ENCODE measurements at places on chromosomes 7 and 10. TPM values are rescaled to one million over a fixed set of nuclear protein-coding genes. Genes with fewer than 3 reads are reported as not detected.
A peak's percentile ranks its signal among the peaks of the same experiment; 100 is the strongest.

SUPV3L1 gene
- total RNA-seq: 18.4 TPM

MICALL2 gene
- total RNA-seq: 8.7 TPM

IQCE gene
- total RNA-seq: 5.9 TPM

OIT3 gene
- 0.13 TPM for total RNA-seq

SLC16A12 gene
- not detected for total RNA-seq

SPAM1 gene
- not detected for total RNA-seq

AHR gene
- total RNA-seq: 85.4 TPM

CUBN gene
- total RNA-seq: 6.7 TPM

FANK1 gene
- 1.0 TPM for total RNA-seq

CAV2 gene
- total RNA-seq: 155 TPM

GNAI1 gene
- 15.0 TPM for total RNA-seq

- no peak for DNase-seq
These were observed 43.2 kb downstream of the CFAP46 start for GRCh38 chr10:132899054-132899750.

- DNase-seq: no peak
These were observed 337.3 kb downstream of the MALRD1 start for GRCh38 chr10:19385846-19386450.

GRCh38 chr7:33837356-33837851 is 67.9 kb upstream of the BMPER start:
- no peak for DNase-seq

DNA sequence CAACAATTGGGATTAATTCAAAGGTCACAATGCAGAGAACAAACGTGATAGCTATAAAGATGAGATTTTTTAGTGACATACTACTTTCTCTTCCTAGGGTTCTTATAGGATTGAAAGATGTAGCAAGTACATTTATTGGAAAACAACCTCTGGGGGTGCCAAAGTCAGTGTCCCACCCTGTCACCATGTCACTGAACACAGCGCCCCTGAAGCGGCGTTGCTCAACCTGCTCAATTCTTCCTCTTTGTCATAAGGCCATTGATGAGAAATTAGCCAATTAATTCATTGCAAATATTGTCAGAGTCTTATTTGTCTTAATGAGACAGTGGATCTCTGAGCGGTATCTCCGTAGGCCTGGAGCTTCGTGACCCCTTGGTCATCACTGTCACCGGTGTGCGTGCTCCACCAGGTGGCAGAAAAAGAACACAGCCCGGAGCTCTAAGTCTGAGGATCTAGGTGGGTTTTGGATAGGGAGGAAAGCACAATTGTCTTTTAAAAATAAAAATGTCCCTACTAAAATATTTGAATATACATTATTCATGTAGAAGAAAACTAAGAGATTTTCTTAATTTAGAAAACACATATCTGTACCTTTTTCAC is 362.6 kb downstream of the PAXIP1 start:
- DNase-seq: no peak

DNA sequence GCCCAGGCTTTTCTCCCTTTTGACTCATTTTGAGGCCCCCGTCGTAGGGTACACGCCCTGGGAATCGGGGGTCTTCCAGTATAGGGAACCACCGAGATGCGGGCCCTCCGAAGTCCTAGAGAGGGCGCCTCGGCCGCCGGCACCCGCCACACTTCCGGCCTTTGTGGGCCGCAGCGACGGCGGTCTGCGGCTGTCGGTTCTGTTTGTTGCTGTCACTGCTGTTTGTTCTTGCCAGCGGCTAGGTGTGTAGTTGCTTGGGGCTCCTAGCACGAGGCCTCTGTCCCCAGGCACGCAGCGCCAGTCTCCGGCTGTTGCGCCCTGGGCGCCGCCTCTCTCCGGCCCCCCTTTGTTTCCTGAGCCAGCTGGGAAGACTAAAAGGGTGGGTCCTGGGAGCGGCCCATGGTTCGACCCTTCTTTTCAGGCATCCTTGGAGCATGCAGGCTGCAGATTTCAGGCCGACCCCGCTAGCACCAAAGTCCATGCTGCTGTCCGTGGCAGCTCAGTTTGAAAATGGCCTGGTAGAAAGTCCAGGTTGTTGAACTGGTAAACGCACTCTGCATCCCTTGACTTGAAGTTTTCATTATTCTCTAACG is 17.8 kb upstream of the ZKSCAN1 start:
- DNase-seq: no peak

DNA sequence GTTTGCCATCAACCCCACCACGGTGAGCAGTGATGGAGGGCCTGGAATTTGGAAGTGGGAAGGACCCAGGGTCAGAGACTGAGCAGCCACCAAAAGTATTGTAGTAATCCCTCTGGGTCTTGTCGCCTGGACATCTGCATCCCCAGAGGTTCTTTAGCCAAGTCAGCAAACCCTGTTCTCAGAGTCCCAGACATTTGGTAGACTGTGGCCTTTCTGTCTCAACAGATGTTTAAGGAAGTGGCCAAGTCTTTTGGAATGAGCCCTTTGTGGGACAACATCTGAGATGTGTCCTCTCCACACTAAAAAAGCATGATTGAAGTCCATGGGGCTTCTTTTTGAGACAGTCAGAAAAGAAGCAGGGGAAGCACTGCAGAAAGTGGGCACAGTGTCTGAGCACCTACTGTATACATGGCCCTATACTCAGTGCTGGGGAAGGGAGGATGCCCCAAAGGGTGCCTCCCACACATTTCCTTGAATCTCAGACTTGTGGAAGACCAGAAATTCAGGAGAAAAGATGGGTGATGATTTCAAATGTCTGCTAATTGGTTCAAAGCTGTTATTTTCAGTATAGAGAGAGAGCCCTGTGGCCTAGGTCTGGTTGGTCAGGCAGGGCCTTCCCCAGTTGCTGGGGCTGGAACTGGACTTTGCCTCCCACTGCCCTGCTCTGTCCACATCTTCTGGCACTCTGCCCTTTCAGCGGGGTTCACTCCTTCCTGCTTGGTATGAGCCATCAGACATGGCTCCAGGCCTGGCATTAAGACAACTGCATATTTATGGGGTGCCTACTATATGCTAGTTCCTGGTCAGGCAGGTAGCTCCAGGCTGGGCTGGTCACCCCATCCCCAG is 26.5 kb upstream of the VSIR start:
- DNase-seq: no peak

DNA sequence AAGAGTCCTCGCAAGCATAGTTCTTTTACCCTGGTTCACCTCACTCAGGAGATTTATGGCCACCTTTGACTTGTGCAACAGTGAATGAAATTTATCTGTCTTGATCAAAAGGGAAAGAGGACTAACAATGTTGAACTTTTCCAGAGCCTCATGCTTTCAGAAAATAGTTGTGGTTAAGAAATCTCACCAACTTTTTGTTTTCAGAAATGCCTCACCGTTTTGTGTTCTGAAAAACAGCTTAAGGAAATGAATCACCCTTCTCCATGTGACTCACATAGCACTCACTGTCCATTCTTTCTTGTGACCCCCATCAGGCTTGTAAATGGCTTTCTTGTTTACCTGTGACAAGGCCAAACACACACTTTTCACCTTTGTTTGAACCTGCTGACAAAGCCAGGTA is 148.6 kb upstream of the FAM3C start:
- no peak for DNase-seq

DNA sequence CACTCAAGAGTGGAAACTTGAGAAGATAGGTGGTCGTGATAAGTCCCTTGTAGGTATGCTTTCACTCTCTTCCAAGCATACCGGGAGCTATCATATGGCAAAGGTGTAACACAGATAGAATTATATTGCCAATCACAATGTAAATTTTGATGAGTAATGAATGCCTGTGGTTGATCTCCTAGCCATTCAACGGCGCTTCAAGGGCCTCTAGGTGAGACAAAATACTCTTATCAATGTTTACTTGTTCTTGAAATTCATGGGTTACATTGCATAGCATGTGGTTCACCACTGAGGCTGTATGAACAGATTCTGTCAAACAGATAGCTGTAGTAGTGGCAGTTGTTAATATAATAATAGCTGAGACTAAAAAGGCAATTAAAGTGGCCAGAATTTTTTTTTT is 82.4 kb downstream of the THSD7A start:
- no peak for DNase-seq

GRCh38 chr10:12098966-12099365 is 30.2 kb downstream of the DHTKD1 start:
- DNase-seq: no peak

GRCh38 chr10:131907679-131908078 is 6.9 kb downstream of the PPP2R2D start:
- DNase-seq: no peak

- DNase-seq: no peak
These were observed 132.7 kb upstream of the KCNMA1 start for GRCh38 chr10:77770081-77770867.

DNA sequence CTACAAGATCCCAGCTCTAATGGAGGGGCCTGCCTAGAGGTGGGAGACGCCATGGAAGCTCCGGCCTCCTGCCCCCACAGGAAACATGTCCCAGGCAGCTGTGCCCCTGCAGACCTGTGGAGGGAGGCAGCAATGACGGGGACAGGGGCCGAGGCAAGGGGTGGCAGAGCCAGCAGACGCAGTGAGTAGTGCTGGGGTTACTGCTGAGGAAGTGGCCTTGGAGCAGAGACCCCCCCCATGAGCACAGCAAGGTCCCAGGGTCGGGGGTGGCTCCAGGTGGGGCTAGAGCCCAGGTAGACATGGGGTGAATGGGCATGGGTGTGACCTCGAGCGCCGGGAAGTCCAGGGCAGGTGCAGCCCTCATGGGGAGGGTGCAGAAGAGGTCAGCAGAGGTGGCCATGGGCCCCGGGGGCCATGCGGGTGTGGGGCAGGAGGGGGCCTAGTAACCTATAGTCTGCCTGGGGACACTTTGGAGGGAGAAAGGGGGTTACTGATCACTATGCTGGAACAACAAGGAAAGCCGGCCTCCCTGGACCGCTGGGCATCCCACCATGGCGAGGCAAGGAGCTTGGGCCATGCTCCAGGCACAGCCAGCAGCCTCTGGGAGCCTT is 45.5 kb downstream of the JAKMIP3 start:
- DNase-seq: no peak

DNA sequence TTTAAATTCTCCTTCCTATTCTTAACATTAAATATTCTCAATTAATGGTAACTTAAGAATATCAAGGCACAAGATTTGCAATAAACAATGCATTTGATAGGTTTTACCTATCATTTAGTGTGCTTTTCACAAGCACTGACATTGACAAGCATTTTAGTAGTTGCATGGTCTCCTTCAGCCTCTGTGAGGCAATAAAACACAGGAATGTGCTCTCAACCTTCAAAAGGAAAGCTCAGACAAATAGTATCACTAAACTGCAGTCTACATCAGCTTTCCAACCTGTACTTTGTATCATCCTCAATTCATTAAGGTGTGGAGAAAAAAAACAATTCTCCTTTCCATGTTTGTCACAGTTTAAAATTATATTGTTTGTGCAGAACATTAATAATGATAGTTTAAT is 51.1 kb upstream of the TSPAN13 start:
- no peak for DNase-seq

GRCh38 chr10:84008878-84009277 is 130.4 kb upstream of the GHITM start:
- DNase-seq: peak; percentile 28

GRCh38 chr10:44994752-44995530 is 5.8 kb upstream of the ZNF22 start:
- no peak for DNase-seq

- DNase-seq: no peak
These were observed 35.0 kb downstream of the AUTS2 start for GRCh38 chr7:69633122-69633831.

DNA sequence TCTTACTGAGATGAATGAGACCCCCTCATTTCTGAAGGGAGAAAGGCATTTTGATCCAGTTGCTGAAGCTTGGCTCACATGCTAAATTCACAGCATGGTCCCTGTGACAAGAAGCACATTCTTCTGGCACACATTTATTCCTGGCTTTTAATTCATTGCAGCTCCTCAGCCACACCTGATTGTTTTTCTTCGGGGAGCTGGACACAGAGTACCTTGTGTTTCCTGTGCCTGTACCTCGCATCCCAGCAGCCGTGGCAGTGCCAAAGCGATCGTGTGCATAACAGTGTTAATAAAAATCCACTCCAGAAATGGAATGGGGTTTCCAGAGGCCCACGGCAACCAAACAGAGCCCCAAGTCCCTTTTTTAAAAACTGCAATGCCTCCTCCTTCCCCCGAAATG is 615.3 kb upstream of the MGMT start:
- DNase-seq: no peak

GRCh38 chr10:133346413-133346812 is 760 bp upstream of the PRAP1 start:
- DNase-seq: no peak

DNA sequence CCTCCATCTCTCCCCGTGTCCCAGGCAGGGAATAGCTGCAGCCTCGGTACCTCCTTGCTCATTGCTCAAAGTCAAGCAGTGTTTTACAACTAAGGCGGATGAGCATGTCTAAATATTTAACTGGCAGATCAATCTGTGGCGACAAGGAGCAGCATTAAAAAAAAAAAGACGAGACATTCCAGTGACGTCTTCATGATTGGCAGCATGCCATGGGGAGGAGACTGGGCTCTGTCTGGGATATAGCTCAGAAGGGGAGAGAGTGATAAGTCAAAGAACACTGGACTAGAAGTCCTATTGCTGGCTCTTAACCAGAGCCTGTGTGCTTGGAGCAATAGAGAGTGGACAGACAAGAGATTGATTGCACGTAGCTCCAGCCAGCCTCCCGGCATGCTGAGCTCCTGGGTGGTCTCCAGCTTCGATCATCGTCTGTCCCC is 287.5 kb upstream of the PODXL start:
- DNase-seq: no peak

DNA sequence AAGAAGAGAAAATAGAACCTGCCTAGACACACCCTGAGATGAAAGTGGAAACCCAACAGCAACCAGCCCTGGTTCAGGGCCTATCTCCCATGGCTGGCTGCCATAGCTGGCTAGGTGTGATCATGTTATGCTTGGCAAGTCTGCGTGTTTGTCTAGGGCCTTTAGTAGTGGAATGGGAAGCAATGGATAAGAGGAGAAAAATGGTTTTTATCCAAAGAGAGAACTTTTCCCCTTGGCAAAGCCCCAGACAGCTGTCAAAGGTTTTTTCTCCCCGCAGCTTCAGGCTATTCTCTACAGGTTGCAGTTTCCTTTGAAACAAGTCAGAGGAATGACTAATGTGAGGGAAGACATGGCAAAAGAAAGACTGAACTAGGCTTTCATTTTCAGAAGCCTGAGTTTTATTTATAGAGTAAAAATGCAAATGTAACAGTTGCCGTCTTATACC is 161.5 kb downstream of the SEMA3D start:
- DNase-seq: peak; percentile 87
